ENCODE measurements at places on chromosomes 11 and 22.

GRCh38 chr22:40211476-40212054, 33.8 kb downstream of the TNRC6B start:
- no peak for DNase-seq

- DNase-seq, result no peak
Observed at GRCh38 chr11:95920460-95921105, 3.3 kb downstream of the MTMR2 start.

DNA sequence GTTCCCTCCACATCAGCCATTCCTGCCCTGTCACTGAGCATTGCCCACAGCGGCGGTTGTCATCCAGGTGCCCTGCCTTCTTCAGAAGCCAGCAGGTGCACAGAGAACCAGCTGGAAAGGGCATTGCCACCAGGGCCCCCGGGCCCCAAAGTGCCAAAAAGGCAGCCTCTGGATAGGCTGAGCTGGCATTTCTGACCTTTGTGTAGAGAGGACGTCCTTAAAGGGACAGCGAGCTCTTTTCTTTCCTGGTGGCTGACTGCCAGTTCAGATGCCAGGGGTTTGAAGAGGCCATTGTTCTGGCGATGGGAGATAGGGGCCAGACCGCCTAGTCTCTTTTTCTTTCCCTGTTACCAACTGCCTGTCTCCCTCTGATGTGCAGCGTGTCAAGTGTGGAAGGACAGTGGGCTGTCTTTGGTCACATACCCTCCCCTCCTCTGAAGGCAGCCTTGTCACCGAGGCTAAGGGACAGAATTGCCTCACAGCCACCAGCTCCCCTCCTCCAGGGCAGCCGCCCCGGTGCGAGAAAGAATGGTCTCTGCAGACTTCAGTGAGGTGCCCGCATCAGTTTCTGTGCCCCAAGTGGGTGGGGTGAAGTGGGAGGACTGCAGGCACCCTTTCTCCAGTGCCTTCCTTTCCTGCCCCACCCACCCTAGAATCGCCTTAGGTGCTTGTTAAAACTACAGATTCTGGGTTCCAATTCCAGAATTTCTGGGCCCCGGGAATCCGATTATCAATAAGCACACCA, 109.6 kb downstream of the SCN3B start:
- no peak for DNase-seq

DNA sequence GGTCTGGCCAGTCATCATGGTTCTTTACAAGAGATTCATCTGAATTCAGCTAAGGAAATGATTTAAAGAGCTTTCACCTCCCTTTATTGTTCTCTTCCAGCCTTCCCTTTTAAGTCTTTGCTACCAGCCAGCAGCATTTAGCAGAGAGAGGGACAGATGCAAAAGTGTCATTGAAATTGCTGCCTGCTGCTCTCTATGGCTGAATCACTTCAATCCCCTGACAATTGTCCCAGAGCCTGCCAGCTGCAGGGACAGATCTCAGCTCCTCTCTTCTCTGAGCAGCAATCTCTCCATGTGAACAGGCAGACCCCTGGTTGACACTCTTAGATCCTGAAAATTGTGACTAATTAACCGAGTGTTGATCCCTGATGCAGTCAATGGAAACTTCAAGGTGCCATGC, 816.9 kb upstream of the CCDC90B start:
- no peak for DNase-seq

- no peak for DNase-seq
Observed at GRCh38 chr22:47290706-47291430, 528.4 kb downstream of the TBC1D22A start.

GRCh38 chr11:7436657-7437056, 48.6 kb upstream of the OLFML1 start:
- no peak for DNase-seq

- DNase-seq, result no peak
Observed at GRCh38 chr11:65958291-65958690, 3.2 kb upstream of the SART1 start.

DNA sequence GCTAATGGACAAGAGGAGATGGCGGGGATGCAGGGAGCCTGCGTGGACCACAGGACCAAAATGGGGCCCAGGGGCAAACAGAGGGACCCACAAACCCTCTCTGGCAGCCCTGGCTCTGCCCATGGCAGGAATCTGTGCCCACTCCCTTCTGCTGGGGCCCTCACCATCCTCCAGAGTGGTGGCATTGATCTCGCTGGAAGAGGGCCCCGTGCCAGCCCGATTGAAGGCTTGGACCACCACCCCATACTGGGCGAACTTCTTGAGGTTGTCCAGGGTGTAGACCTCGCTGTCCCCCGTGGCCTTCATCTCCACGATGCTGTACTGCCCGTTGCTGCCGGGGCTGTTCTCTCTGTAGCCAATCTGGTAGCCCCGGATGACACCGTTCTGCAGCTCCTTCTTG, 137.1 kb downstream of the CEP164 start:
- DNase-seq, result no peak

- DNase-seq, result no peak
Observed at GRCh38 chr22:17726006-17726927, 48.0 kb downstream of the BID start.

GRCh38 chr22:22201930-22202343, 42.6 kb upstream of the VPREB1 start:
- no peak for DNase-seq

- DNase-seq, result no peak
Observed at GRCh38 chr11:122331079-122331478, 215.1 kb upstream of the BLID start.

GRCh38 chr22:50146439-50147238, 23.9 kb upstream of the PANX2 start:
- peak; percentile 66 for DNase-seq

DNA sequence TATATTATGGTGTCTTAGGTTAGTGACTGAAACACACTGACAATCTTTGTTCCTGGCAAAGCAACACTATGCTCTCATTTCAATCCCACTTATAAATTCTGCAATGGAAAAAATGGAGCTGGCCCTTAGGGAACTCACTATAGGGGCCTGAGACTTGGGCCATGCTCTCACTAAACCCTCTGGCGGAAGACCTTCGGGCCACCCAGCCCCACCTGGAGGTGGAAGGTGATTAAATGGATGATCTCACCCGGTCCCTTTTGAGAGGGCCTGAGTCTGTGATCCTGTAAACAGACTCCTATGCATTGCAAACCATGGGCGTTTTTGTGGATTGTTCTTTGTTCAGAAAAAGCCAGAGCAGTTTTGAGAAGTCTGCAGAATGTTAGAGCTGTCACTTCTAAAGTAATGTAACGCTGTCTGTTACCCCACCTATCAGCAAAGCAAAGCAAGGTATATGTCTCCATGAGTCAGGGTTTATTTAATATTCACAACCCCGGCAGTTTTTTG, 17.0 kb upstream of the CDON start:
- DNase-seq, result no peak

GRCh38 chr11:8732748-8733241, 50.2 kb downstream of the RPL27A start:
- DNase-seq, result no peak

DNA sequence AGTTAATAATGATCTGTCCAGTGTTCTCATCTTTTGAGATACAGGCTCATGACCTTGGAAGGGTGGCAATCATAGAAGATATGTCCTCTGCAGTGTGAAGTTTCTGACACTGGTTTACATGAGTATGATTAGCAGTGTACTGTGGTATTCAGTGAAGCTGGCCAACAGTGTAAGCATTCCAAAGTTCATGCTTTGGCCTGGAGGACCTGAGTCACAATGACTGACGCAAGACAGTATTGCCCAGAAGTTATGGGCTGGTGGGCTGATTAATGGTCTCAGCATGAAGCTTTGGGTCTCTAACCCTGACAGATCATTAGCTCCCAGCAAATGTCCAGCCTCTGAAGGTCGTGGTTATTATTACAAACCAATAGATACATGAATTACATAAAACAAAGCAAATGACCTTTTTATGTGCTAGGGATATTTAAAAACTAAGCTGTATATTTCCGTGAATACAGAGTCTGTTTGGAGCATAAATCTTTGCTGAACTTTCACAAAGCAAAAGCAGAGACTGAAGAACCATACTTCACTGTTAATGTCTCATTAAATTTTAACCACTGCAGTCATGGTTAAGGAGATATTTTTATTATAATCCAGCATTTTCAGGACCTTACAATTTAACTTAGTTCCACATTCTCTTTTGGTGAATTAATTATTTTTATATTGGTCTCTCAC, 28.3 kb upstream of the USP47 start:
- no peak for DNase-seq

Data from T47D (cell line).